NCI-H2081 (cell line): ENCODE measurements at places on chromosomes 3 and 15.

DNA sequence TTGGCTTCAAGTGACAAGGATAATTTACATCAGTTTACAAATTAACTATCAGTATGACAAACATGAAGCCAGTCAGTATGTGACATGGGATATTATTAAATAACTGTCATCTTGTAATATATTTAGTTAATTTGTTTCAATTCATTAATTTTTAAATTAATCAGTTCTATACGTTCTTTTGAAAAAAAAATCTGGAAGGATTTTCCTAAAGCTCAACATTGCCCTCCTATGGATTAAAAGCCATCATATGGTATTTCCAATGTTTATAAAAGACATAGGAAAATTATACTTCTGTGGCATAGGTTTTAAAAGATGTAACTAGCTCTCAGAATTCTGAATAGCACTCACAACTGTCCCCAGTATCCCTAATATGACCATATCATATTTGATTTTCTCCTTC lies 134.4 kb downstream of the PLOD2 start:
- no peak for DNase-seq

GRCh38 chr3:26345613-26346012 lies 277.0 kb upstream of the LRRC3B start:
- no peak for DNase-seq

- no peak for DNase-seq
These were observed 160.6 kb upstream of the POU1F1 start for GRCh38 chr3:87436781-87437543.

- no peak for DNase-seq
These were observed 41.2 kb downstream of the TUBGCP4 start for GRCh38 chr15:43412096-43412495.

GRCh38 chr3:23341147-23341838 lies 138.2 kb downstream of the UBE2E2 start:
- no peak for DNase-seq

- no peak for DNase-seq
These were observed 54.9 kb upstream of the ACP3 start for GRCh38 chr3:132262305-132262704.

DNA sequence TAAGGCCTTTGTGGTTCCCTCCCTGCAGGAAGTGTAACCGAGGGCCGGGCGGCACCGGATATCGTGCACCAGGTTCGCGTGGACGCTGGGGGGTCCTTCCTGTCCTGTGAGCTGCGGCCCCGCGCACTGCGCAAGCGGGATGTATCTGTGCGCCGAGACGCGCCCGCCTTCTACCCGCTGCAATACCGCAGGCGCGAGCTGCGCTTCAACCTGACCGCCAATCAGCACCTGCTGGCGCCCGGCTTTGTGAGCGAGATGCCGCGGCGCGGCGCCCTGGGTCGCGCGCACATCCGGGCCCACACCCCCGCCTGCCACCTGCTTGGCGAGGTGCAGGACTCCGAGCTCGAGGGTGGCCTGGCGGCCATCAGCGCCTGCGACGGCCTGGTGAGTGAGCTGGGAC lies 35.9 kb downstream of the SAXO2 start:
- DNase-seq, result no peak

DNA sequence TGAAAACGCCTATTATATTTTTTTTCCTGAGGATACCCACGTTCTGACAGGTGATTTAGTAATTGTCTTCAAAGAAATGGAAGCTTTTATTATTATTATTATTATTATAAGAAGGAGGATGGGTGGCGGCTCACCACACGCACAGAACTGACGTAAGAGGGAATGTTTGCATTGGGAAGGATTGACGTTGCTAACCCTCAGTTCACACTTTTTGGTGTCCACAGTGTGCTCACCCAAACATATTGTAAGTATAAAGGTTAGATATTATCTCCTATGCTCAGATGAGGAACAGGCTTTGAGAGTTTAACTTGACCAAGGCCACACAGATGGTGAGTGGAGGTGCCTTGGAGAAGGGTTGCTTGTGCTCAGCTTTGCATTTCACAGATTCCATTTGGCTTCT lies 533.5 kb upstream of the TBL1XR1 start:
- no peak for DNase-seq

GRCh38 chr3:134536781-134537180 lies 50.9 kb downstream of the CEP63 start:
- no peak for DNase-seq

DNA sequence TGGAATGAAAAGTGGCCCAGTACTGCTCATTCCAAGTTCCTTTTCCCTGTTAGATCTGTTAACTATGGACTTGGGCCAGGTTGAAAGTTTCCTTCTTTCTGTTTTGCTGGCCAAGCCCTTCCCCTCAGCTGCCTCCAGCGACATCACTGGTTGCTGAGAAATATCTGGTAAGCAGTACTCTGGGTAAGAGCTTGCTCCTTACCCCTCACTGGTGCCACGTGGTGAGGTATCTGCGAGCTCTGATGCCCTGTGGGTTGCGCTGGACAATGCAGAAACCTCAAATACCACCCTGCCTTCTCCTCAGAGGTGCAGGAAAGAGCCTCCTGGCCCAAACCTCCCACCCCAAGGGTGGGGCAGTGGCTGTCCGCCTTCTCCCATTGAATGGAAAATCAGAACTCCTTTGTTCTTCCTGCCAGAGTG lies 42.9 kb upstream of the APH1B start:
- no peak for DNase-seq

DNA sequence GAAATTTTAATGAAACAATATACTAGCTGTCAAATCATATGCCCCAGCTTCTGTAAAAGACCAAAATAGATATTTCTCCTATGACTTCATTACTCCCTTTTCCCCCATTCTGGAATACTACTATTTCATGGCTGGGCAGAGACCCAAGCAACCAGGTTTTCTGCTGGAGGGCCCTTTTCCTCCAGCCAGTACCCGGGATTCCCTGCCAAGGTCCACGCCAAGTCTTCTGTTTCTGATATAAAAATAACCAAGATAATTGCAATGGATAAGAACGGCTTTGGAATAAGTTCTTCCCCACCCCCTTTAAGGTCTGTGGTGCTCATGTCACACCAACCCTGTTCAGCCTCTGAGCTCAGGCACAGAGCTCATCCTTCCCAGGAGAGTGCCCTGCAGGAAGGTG lies 17.2 kb upstream of the NMNAT3 start:
- DNase-seq, result no peak

DNA sequence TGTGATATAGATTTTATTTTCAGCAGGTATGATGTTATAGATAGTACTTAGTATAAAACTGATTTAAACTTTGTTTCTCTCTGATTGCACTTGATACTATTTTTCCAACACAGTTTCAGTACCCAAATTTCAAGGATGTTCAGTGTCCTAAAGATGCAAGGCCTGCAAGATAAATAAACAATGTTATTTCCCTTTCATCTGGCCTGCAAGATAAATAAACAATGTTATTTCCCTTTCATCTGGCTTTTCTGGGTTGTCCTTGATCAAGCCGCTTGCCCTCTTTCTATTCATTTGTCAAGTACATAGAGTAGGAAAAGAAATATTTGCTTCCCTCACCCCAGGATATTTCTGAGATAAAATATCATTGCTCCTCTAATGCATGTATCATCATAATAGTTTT lies 571.0 kb downstream of the FGF12 start:
- no peak for DNase-seq

- no peak for DNase-seq
These were observed 159.6 kb downstream of the MEIS2 start for GRCh38 chr15:36940636-36941260.

GRCh38 chr15:88902846-88903245 lies 7.5 kb upstream of the HAPLN3 start:
- no peak for DNase-seq

- DNase-seq, result no peak
These were observed 92.1 kb upstream of the UBE2E1 start for GRCh38 chr3:23713641-23714040.

DNA sequence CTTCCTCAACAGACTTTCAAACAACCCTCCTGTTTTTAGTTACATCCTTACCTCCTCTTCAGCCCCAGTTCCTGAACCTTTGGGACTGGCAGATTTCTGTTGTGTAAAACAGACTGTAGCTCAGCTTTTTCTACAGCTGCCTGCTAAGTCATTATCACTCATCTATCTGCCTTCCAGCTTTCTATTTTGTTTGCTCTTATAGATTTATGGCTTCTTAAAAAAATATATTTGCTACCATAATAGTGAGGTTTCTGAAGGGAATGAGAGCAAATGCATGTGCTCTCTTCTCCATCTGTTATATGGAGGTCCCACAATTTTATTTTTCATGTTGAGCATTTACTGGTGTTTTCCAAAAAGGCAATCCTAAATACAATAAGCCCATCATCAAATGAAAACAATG lies 18.2 kb upstream of the GJD2 start:
- DNase-seq, result peak; percentile 12

DNA sequence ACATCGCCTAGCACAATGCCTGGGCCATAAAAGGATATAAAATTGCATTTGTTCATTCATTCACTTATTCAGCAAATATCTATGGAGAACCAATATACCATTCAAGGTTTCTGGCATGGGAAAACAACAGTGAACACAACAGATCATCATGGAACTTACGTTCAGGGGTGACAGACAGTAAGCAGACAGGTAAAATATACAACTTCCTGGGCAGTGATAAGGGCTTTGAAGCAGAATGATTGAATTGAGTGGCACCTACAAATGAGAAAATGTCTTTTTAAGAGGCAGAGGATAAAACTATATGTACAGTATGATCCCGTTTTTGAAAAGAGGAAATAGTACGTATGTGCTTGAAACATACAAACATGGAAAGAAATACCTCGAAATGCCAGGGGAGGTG lies 39.2 kb downstream of the CMTM7 start:
- DNase-seq, result no peak
